ENCODE measurements at places on chromosomes 1 and 21.
A peak's percentile ranks its signal among the peaks of the same experiment; 100 is the strongest.

DNA sequence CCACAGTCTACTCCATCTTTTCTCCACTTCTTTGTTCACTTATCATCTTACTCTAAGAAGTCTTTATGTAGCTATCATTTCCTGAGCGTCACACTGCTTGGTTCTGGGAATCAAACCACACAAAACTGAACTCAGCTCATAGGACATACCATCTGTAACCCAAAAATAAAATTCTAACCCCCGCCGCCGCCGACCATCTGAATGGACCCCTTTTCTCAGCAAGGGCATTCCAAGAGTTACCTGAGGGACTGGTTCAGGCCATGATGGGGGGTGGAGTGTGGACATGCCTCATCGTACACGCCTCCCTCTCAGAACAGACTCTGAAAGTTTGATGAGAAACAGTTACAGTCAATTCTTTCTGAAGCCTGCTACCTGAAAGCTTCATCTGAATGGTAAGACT is 12.6 kb upstream of the CHI3L2 start:
- ATAC-seq: no peak

DNA sequence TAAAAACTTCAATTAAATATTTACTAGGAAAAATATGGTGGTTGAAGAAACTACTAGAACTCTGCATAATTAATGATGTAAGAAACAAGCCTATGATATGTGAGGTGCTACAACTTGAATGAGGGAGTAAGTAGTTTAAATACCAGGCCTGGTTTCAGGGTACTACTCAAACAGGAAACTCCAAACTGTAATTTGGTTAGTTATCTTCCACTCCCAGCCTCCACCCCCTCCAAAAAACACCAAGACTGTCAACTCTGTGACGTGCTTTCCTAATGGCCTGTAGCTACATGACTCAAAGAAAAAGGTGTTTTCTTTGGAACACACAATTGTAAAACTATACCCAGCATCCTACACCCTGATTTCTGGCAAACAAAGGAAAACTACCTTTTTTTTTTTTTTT is 55.9 kb upstream of the RCC1 start:
- no peak for ATAC-seq

GRCh38 chr1:200319148-200319547 is 90.7 kb downstream of the ZNF281 start:
- no peak for ATAC-seq

DNA sequence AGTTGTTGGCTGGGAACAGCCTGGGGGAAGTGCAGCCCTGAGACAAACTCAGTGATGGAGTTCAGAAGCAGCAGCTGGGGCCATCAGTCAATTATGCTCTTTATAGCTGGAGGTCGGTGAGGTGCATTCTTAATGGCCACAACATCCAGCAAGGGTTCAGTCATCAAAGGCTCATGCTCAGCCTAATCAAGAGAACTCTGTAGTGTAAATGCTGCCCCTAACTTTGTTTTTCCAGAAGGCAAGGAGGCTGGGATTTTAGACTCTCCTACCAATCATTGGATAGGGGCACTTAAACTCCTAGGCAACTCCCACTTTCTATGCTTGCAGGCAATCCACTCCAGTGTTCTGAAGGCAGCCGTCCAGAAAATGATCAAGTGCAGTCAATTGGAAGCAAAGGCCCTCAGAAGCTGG is 15.0 kb upstream of the RGS4 start:
- ATAC-seq: peak; percentile 80

DNA sequence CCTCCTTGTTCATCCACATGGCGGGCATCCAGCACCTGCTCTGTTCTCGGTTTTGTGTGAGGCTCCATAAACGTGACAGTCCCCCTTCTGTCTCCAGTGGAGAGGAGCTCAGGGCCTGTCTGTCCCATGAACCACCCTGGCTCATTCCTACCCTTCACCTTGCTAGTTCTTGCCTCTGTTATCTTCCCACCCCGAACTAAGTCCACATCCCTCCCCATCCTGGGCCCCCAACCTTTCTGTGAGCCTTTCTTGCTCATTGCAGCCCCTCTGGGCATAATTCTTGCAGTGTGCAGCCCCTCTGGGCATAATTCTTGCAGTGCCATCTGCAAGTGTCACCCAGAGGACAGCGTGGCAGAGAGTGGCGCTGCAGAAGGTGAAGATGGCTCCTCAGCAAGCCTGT is 216.7 kb upstream of the TMEM51 start:
- ATAC-seq: no peak

GRCh38 chr1:245614476-245614875 is 459.7 kb downstream of the KIF26B start:
- no peak for ATAC-seq

Measured in motor neuron (in vitro differentiated cells).